ENCODE measurements at places on chromosomes 1 and 21.

DNA sequence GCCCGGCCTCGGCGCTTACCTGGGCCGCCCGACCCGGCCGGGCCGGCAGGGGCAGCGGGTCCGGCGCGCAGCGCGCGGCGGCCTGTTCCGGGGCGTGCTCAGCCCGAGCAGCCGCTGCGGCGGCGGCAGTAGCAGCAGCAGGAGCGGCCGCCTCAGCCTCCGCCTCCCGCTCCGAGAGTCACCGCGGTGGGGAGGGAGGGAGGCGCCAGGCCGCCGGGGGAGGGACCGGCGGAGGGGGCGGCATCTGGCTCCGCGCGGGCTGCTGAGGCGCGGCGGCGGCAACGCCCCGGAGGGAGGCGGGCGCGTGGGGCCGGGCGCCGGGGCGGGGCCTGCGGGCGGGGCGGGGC, at the start of gene CTNNBIP1:
TSS of gene CTNNBIP1 (minus strand) at position 194 of the 347 bp plus-strand sequence. CDS start 38,205 bp downstream, outside the sequence.
- DNase-seq, result no peak

GRCh38 chr1:167532964-167533824, 14.9 kb upstream of the CD247 start:
- no peak for DNase-seq

DNA sequence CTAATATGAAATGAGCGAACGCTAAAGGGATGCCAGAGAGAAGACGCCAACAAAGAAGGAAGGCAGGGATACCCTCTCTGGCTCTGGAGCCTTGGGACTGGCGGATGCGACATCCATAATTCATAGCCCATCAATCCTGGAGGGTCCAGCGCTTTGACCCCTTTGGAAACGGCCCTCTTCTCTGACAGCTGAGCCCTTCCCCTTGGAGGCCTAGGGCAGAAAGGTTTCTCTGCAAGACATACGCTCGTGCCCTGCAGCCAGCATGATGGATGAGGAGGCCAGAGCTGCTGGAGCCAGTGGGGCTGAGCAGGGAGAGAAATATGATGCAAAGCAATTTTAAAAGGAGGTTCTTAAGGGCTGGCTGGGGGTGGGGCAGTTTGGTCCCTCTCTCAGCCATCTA, 22.2 kb downstream of the OPTC start:
- DNase-seq, result no peak

- no peak for DNase-seq
Measured at GRCh38 chr1:214476229-214476985, 75.0 kb downstream of the PTPN14 start.

- DNase-seq, result no peak
Measured at GRCh38 chr1:204359474-204360255, at the start of gene PLEKHA6. PLEKHA6 (minus strand) TSS chr1:204359929; CDS start chr1:204273727, 86,202 bp downstream.

Data from stimulated activated CD4-positive, alpha-beta T cell treated with anti-CD3 and anti-CD28 coated beads, Interleukin-1b, Interleukin-23, amount 100 ng/mL, for 1 hour (primary cell).